ENCODE measurements at places on chromosomes 12 and 14.
A peak's percentile ranks its signal among the peaks of the same experiment; 100 is the strongest.

GRCh38 chr12:124381456-124382296 is 86.8 kb downstream of the RFLNA start:
- no peak for DNase-seq

- no peak for DNase-seq
Measured at GRCh38 chr12:128745772-128746689, 77.7 kb downstream of the SLC15A4 start.

DNA sequence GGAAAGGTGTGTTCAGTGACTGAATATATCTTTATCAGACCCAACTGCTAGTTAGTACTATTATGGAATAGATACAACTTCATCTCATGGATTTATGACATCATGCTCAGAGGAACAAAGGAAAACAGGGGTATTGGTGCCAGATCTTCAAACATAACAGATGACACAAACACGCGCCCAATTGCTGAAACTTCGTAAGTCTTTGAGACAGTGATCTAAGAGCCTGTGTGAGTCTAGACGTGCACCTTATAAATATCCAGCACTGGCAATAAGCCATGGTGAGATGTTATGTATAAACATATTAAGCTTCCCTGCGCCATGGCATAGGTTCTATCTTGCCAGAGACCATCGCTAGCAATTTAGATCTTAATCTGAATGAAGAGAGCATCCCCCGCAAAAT is 42.2 kb upstream of the NR2C1 start:
- DNase-seq = no peak

GRCh38 chr14:75295491-75296345 is 17.1 kb downstream of the FOS start:
- DNase-seq = peak; percentile 88

- DNase-seq = peak; percentile 27
Measured at GRCh38 chr12:68919581-68920239, 13.3 kb downstream of the CPM start.

DNA sequence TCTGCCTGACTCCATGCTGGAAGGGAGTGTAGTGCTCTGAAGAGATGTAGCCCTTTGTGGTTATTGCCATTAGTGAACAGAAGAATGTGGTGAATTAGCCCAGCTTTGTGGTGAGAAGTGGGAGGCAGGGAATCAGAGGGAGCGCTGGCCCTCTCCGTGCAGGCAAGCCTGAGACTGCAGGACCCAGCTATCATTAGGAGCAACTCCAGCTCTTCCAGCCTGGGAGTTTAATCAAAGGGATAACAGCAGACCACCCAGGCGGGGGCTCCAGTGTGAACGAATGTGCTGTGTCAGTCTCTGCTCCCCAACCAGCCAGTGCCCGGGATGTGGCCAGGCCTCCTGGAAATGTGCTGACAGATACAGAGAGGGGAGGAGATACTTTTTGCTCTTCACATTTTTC is 142.7 kb downstream of the TTLL5 start:
- no peak for DNase-seq

DNA sequence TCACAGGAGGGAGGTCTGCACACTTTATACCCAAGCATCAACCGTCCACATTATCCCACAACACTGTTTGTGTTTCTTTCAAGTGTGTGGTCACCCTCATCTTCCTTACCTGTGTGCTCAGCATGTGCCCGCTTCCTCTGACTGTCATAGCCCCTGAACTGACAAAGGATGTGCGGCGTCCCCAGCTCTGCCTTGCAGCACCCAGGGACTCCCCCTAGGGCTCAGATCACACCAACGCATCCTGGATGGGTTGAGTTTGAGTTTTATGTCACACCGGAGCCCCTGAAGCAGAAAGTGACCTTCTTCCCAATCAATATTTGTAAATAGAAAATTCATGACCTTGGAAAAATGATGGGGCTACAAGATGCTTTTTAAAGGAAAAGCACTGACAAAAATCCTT is 770.7 kb upstream of the TMEM132C start:
- DNase-seq = no peak

GRCh38 chr12:74945771-74946198 is 263.9 kb downstream of the KCNC2 start:
- no peak for DNase-seq

GRCh38 chr12:130462558-130463274 is 125.0 kb downstream of the PIWIL1 start:
- no peak for DNase-seq

Data from activated CD8-positive, alpha-beta T cell treated with anti-CD3 and anti-CD28 coated beads for 36 hours (primary cell).